Head of caudate nucleus (tissue), 42 donors: ENCODE measurements at places on chromosomes 2 and 18.

GRCh38 chr18:48798334-48799245 is 152.2 kb downstream of the SMAD7 start:
- no peak for DNase-seq

- no peak for DNase-seq
Measured at GRCh38 chr18:8427339-8427738, 181.9 kb upstream of the RAB12 start.

GRCh38 chr2:62495761-62496160 is 10.2 kb downstream of the TMEM17 start:
- no peak for DNase-seq

- no peak for DNase-seq
Measured at GRCh38 chr2:139876321-139876720, 1096.1 kb upstream of the NXPH2 start.

DNA sequence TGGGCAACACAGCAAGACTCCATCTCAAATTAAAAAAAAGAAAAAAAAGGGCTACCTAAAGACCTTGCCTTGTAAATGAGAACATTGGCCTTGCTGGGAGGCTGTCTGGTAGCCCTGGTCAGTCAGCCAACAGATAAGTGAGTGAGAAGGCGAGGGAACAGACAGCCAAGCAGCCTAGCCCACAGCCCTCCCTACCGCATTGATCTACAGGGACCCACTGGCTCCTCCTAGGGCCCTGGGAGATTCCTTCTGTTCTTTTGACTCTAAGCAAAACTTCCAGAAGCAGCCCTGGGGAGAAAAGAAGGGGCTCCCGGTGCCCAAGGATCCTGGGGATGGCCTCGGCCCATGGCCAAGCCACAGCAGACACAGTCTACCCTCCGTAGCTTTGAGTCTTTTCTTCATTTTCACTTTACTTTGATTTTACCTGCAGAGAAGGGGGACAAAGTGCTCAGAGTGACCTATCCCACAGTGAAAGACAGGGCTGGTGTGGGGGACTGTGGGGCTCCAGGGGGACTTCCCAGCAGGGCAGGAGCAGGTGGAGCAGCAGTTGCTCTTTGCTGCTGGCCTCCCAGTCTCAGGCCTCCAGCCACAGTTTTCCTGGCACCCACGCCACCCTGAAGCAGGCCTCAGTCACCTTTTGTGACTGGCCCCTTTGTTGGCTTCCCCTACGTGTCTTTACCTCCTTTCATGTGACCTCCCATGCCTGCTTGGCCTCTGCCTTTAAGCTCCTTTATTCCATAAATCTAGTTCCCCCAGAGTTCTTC is 5.1 kb downstream of the CEP68 start:
- no peak for DNase-seq

- DNase-seq: no peak
Measured at GRCh38 chr2:37851428-37851827, 73.7 kb upstream of the RMDN2 start.

GRCh38 chr18:63160172-63160995 is 159.2 kb downstream of the BCL2 start:
- DNase-seq: no peak

- no peak for DNase-seq
Measured at GRCh38 chr18:47191961-47192360, 15.8 kb upstream of the IER3IP1 start.
